T-helper 22 cell (primary cell): ENCODE measurements at places on chromosomes 12 and 14.

- DNase-seq = no peak
Measured at GRCh38 chr12:41846718-41847117, 298.0 kb downstream of the GXYLT1 start.

DNA sequence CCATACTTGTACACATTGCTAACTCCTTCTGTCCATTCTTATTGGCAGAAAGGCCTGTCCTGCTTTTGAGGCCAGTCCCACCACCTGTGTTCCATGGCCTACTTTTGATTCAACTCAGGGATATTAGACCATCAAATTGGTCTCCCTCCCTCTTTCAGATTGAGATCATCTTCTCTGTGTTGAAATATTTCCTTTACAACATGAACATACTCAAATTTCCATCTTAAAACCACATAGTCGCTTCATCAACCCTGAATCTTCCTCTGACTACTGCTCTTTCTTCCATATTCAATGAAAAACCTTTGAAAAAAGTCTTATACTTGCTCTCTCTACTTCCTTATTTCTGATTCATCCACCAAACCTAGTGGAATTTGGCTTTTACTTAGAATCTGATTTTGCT lies 34.9 kb downstream of the TRMT5 start:
- DNase-seq = no peak

GRCh38 chr14:99255621-99256482 lies 16.1 kb downstream of the BCL11B start:
- no peak for DNase-seq

DNA sequence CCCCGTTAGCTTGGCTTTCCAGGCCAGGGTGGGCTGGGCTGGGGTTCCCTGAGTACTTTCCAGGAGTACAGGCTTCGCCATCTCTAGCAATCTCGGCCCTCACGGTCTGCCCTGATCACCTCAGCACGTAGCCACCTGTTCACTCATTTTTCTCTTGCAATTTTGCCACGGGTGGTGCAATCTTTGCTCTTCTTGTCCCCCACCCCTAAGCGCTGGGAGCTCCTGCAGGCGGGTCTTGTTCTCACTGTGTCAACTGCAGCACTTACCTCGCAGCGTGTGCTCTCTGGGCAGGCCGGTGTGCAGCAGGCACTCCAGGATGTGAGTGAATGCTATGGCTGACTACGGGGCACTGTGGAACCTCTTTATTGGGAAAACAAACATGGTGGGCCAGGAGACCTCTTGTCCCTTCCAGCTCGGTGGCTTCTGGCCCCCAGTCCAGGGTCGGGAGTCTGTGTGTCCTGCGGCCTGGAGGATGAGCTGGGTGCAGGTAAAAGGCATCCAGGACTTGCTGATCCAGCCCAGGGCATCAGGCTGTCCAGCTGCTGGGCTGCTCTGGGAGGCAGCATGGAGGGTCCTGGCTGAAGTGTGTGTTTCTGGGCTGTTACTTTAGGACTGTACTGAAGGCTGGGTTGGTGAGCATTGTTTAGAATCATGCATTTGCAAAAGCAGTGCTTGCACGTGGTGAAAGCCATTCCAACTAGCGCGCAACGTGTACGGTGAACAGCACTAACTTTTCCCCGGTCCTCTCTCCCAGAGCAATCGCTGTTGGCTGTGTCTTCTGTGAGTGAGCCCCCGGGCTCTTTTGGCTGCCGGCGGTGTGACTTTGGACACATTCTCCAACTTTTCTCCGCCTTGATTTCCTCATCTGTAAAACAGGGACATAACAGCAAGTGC lies 1.5 kb upstream of the ULK1 start:
- DNase-seq = no peak

GRCh38 chr12:41061192-41061591 lies 126.9 kb upstream of the PDZRN4 start:
- no peak for DNase-seq
